ENCODE measurements at places on chromosomes 3 and 15. TPM values are rescaled to one million over a fixed set of nuclear protein-coding genes. Genes with fewer than 3 reads are reported as not detected.

GRCh38 chr3:112399064-112399463 is 66.1 kb downstream of the CD200 start:
- H3K4me3 ChIP-seq: no peak overlapping the region
- no peaks in the 10 kb centered on the region for H3K27me3 ChIP-seq
- no peak for DNase-seq

GRCh38 chr3:15387735-15388134 is 39.6 kb downstream of the METTL6 start:
- no peak for DNase-seq
- H3K27me3 ChIP-seq: no peaks in the 10 kb centered on the region
- peaks cover 29% of the 10 kb centered on the region for H3K4me1 ChIP-seq
- no peak overlapping the region for H3K27ac ChIP-seq
- H3K4me3 ChIP-seq: no peak overlapping the region
- H3K36me3 ChIP-seq: no peaks in the 10 kb centered on the region

Gene TRPM1
- total RNA-seq: 0.29 TPM

Gene IQGAP1
- total RNA-seq: 179 TPM

Gene FBXW12
- not detected for total RNA-seq

DNA sequence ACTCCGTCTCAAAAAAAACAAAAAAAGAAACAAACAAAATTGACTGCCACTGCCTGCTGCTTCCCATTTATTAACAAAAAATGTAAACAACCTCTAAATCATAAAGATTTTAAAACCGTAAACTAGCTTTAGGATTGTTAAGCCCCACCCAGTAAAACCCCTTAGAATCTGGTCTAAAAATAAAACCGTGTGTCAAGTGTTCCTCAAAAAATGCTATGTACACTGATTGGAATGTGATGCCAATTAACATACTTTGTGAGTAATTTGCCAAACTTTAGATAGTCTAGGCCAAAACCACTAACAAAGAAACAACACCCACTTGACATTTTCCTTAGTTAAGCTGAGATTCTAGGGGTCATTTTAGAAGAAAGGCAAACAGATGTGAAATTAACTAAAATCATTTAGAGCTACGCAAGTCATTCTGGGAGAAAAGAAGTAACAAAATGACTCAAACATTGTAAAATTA is 5.3 kb downstream of the RAF1 start:
- H3K27ac ChIP-seq: peak overlapping the region; percentile 90
- peak overlapping the region; percentile 83 for H3K4me3 ChIP-seq
- H3K27me3 ChIP-seq: no peaks in the 10 kb centered on the region
- peaks cover 75% of the 10 kb centered on the region for H3K4me1 ChIP-seq
- peaks cover 23% of the 10 kb centered on the region for H3K36me3 ChIP-seq

GRCh38 chr3:130905551-130905950 is 11.7 kb downstream of the ATP2C1 start:
- H3K4me3 ChIP-seq: peak overlapping the region; percentile 41
- peaks cover 75% of the 10 kb centered on the region for H3K4me1 ChIP-seq
- no peaks in the 10 kb centered on the region for H3K27me3 ChIP-seq
- H3K27ac ChIP-seq: peak overlapping the region; percentile 82
- peak; percentile 48 for DNase-seq

- H3K27ac ChIP-seq: no peak overlapping the region
- peaks cover 18% of the 10 kb centered on the region for H3K27me3 ChIP-seq
- H3K36me3 ChIP-seq: no peaks in the 10 kb centered on the region
- peak; percentile 32 for DNase-seq
- H3K4me1 ChIP-seq: 0 out of 2 replicates have a peak, but pooled peaks cover 5% of the 10 kb centered on the region
Observed at GRCh38 chr15:85831415-85832113, 36.8 kb upstream of the KLHL25 start.

Gene IP6K2
- 58.8 TPM for total RNA-seq

Gene PDZRN3
- 18.0 TPM for total RNA-seq

DNA sequence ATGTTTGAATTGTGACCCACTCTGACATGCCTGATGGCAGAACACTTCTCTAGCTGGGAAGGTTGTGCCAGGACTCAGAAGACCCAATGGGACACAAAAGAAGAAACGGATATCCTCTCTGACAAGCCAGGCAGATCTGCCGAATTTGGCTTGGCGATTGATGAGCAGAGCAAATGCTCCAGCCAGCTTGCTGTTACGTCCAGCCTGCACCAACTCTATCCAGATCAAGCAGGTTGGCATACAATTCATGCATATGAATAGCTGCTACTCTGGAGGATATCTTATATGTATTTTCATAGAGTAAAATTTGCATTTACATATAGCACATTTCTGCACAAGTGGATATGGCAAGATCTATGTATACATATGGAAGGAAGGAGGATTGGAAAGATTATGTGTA is 102.8 kb downstream of the PEX5L start:
- H3K4me1 ChIP-seq: peaks cover 11% of the 10 kb centered on the region
- no peaks in the 10 kb centered on the region for H3K36me3 ChIP-seq
- H3K4me3 ChIP-seq: no peak overlapping the region

DNA sequence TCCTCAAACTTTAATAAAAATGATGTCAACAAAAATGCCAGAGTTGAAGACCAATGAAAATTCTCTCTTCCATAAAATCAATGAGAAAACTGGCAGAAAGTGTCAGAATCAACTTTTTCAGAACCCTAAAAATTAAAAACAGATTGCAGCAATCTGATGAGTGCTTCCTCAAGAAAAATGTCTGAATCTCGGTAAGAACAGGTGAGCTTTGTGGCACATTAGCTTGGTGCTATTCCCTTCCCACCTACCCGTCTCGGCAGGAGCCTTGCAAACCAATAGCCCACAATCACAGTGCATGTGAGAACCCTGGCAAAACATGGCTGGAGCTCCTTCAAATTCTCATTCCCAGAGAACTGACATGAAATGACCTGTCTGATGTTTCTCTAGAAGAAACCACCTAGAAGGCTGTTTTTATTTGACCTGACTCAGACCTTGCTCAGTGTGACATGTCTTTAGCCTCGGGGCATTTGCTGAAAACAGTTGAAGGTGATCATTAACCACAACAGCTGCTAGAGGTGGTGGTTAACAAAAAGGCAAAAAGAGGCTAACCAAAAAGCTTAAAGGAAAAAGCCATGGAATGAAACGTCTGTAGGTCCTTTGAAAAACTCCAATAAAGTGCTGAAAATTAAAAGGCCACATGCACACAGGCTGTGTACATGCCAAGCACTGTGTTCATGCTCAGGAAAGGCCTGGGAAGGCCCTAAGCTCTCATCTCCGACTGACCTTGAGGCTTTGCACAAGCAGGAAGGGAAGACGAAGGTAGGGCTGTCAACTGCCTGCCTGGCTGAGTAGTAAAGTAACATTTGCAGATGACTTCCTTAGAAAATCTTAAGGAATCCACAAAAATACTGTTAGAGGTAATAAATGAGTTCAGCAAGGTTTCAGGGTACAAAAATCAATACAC is 253.0 kb upstream of the NSMCE3 start:
- peaks cover 6% of the 10 kb centered on the region for H3K27me3 ChIP-seq
- H3K4me1 ChIP-seq: no peaks in the 10 kb centered on the region
- no peaks in the 10 kb centered on the region for H3K36me3 ChIP-seq
- no peak for DNase-seq
- no peak overlapping the region for H3K27ac ChIP-seq

DNA sequence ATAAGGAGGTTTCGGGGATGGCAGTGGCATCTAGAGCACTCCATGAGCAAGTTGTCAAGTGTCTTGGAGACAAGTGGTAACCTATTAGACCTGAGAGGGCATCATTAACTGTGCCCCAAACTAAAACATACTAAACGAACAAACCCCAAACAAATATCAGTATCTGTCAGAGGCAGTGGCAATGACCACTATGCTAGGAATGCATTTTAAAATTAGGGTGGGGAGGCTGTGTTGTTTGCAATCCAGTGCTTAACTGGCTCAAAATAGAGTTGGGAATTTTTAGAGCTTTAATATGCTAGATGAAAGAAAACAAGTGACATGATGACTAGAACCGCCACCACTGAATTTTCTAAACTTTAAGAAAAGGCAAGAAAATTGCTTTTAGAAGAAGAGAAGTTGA is 51.8 kb upstream of the TPRG1 start:
- H3K27me3 ChIP-seq: peaks cover 10% of the 10 kb centered on the region
- no peak for DNase-seq
- no peak overlapping the region for H3K27ac ChIP-seq
- H3K36me3 ChIP-seq: no peaks in the 10 kb centered on the region
- no peaks in the 10 kb centered on the region for H3K4me1 ChIP-seq

Gene MCTP2
- total RNA-seq: 4.2 TPM

DNA sequence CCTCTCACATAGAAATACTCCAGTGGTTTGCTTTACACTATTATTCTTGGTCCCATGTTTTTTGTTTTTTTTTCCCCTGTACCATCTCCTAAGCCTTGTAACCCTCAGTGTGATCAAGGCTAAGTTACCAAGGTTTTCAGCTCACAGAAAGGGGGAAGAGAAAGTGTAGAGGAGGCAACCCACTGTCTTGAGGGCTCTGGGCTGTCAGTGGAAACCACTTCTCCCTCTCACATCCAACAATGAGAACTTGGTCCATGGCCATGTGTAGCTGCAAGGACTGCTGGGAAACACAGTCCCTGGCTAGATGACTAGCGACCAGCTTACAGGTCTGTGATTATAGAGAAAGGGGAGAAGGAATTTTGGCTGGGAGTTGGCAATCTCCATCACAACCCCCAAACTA is 30.3 kb downstream of the GPD1L start:
- H3K4me3 ChIP-seq: no peak overlapping the region
- no peaks in the 10 kb centered on the region for H3K36me3 ChIP-seq
- DNase-seq: no peak

Gene DUSP7
- total RNA-seq: 31.9 TPM

DNA sequence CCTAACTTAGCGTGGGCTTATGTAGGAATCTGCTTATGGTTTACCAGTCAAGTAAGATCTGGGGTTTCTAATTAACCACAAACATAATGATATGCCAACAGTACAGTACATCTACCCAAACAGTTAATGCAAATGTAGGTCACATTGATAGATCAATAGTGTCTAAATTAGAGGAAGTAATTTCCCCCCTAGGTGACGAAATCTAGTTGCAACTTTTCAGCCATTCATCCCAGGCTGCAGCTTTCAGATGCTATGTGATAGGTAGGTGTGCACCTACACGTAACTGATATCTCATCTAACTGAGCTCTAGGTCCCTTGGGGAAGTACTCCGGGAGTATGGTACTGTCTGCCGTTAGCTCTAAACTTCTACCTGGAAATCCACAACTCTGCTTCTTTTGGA is 57.2 kb downstream of the CRTC3 start:
- no peak for DNase-seq
- peaks cover 3% of the 10 kb centered on the region for H3K27me3 ChIP-seq
- H3K27ac ChIP-seq: no peak overlapping the region
- H3K4me3 ChIP-seq: no peak overlapping the region
- H3K36me3 ChIP-seq: peaks cover 18% of the 10 kb centered on the region
- peaks cover 31% of the 10 kb centered on the region for H3K4me1 ChIP-seq

Measured in HFFc6 (cell line).